ENCODE measurements at places on chromosomes 5 and 9.

GRCh38 chr5:68543212-68543611 lies 327.7 kb downstream of the PIK3R1 start:
- DNase-seq: peak; percentile 15

DNA sequence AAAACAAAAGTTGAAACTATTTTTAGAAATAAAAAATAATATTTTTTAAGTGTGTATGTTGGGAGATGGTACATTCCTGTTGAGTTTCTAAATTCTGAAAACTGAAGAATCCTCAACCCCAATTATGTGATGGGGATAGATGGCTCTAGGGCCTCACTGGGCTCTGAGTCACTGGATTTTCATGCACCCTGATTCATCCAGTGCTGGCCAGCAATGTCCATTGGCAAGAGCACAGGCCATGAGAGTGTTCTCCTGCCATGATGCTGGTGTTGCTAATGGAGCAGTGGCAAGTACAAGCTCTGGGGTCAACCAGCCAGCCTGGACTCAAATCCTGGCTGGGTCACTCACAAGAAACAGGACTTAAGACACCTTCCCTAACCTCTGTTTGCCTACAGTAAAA lies 23.3 kb downstream of the SMIM23 start:
- DNase-seq: no peak

DNA sequence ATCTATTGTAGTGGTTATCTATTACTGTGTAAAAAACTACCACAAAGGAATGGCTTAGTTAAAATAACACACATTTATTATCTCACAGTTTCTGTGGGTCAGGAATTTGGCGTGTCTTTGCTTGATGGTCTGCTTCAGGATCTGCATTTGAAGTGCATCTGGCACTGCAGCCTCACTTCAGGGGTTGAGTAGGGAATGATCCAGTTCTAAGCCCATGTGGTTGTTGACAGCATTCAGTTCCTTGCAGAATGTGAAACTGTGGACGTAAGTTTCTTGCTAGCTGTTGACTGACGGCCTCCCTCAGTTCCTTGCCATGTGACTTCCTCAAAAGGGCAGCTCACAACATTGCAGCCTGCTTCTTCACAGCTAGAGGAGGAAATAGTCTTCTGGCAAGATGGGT lies 2.1 kb upstream of the OGN start:
- DNase-seq: peak; percentile 25

GRCh38 chr9:136571531-136571930 lies 25.7 kb upstream of the NOTCH1 start:
- no peak for DNase-seq

DNA sequence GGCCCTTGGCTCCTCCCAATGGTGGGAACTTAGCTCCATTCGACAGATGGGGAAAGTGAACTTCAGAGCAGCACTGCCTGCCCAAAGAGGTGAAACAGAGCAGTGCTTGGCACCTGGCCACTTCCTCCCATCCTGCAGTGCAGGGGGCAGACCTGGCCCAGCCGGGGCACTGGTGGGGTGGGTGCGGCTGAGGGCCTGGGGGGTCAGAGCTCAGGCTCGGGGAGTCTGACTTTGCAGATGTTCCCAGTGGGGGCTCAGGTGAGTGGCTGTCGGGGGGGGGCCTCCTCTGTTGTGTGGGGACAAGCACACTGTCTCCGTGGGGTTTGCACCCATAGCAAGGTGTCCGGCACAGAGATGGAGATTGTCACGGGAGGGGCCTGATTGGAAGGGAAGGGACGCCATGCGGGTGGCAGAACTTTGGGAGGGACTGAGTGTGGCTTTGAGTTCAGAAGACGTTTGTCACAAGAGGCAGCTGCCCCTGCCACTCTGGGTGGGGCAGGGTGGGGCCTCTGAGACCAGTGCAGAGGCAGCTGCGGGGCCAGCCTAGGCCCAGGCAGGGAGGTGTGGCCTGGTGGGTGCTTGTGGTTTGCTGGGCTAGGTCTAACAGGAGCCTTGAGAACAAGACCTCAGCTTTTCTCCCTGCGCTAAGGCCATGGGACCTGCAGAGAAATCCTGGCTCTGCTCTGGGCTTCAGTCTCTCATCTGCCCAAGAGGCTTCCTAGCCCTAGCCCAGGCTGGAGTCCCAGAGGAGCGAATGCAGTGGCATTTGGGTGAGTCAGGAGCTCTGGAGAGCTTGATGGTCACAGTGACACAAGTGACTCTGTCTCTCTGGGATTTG lies 2.5 kb downstream of the MYMK start:
- no peak for DNase-seq

GRCh38 chr9:130480673-130481072 lies 35.9 kb downstream of the ASS1 start:
- no peak for DNase-seq

DNA sequence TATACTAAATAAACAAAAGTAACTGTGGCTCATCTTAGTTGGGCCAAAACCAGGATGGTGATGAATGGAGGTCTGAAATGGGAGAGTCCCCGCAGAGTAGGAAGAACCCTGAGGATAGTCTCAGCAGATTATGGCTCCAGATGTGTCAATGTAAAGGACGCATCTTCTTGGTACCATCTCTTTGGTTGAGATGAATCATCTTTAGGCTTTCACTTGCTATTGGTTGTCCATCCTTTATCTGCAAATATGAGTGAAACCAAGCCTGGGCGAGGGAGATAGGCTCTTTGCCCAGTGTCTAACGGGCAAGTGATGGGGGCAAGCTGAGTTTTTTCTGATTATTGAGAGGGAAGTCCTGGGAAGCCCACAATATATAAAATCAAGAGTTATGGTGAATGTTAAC lies 19.4 kb upstream of the LCP2 start:
- no peak for DNase-seq

DNA sequence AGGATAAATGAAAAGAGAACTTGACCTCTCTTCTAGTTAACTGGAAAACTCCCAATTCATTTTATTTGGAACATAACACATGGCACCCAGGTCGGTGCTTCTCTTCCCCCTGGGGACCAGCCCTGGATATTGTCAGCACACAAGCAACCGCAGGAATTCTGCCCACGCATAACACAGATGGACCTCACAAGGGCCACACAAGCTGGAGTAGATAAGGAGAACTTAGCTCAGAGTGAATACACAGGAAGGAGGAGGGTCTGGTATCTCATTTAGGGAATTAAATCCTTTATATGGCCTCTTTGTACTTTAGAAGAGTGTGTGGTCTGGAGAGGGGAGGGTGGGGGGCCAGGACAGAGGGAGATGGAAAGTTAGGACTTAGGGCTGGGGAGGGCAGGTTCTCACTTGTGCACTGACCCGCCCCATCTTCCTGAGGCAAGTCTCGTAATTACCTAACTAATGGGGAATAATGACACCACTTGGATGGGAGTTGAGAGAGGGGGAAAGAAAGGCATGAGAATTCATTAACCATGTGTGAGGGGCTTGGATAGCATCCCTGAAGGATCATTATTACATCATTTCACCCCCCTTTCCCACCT lies 341.2 kb upstream of the WWC1 start:
- no peak for DNase-seq

GRCh38 chr9:71329873-71330272 lies 208.5 kb upstream of the TRPM3 start:
- no peak for DNase-seq

- no peak for DNase-seq
Observed at GRCh38 chr5:167576126-167576525, 715.3 kb upstream of the WWC1 start.

- DNase-seq: no peak
Observed at GRCh38 chr5:65986050-65986451, 59.7 kb downstream of the ERBIN start.

- DNase-seq: no peak
Observed at GRCh38 chr5:25544652-25545249, 900.0 kb upstream of the CDH10 start.

GRCh38 chr9:5392285-5392684 lies 45.4 kb downstream of the PLGRKT start:
- no peak for DNase-seq

GRCh38 chr9:116724123-116724522 lies 37.0 kb downstream of the TRIM32 start:
- no peak for DNase-seq

- DNase-seq: no peak
Observed at GRCh38 chr5:173318330-173318729, 9.9 kb downstream of the STC2 start.

DNA sequence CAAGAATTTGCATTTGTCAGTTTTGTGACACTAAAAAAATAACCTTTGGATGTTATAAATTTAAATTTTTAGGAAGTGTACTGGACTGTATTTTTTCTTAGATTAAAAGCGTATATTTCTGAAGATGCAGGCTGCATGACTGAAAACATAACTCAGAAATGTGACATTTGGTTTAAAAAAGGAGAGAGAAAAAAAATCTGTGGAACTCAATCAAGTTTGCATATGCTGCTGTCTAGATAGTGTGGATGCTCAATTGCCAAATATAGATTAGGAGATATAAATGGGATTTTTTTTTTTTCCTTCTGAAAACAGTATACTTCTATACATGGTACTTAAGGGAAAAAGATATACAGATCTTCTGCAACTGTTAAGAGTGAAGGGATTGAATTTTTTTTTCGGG lies 402.3 kb downstream of the TAF11L14 start:
- no peak for DNase-seq

DNA sequence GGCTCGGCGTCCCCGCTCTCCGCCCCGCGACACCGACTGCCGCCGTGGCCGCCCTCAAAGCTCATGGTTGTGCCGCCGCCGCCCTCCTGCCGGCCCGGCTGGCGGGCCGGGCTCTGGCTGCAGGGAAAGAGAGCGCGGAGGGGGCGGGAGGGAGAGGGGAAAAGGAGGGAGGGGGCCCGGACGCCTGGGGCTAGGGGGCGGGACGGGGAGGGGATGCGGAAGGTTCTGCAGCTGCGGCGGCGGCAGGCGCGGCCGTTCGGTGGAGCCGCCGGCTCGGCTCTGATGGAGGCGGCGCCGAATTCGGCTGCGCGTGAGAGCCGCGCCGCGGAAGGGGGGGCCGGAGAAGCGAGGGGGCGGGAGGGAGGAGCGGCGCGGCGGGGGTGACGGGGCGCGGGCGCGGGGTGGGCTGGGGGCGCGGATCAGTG lies at the start of gene MARCHF11:
MARCHF11 (minus strand) TSS at position 281 of the 425 bp plus-strand sequence; CDS start at position 65, 216 bp downstream.
- DNase-seq: no peak

DNA sequence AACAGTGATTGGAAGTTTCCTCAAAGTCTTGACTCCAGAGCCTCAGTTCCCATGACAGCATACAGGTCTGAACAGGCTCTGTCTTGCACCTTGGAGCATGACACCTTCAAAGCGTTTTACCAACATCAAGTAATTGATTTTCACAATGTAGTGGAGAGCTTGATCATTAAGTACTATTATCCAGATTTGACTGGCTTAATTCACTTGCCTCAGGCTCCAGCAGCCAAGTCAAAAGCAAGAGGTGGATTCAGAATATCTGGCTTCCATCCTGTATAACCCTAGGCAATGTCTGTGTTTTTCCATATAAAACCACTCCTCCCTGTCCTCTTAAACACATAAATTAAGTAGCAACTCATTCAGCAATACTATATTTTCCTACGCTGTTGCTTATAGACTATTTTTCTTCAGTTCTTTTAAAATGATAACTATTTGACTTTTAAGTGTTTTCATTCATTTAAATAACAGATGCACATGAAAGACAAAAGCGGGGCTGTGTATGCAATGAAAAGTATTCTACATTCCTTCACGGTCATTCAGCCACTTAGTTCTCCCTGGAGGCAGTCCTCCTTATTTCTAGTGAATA lies 150.8 kb upstream of the RANBP3L start:
- no peak for DNase-seq

DNA sequence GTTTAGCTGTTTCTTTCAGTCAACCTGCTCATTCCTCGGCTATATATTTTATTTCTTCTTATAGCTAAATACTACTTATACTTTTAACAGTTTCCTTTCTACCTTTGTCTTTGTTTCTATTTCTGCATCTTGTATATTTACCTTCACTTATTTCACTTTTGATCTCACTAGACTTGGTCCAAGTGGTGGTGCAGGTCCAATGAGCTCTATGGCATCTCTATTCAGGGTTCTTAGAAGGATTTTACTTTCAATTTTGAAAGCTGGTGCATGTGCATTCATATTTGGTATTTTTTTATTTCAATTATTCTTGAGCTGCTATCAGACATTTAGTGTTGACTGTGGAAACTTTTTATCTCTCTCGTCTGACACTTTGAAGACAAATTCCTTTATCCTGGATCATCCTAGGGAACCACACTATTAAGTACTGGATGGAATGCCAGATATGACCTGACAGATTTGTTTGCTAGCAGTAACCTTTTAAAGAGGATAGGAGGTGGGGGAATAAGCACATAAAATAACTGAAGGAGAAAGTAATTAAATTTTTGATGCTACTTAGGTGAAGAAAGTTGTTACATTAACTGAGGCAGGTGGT lies 123.1 kb upstream of the PJA2 start:
- no peak for DNase-seq

- DNase-seq: no peak
Observed at GRCh38 chr9:98867429-98868168, 60.1 kb downstream of the GALNT12 start.

DNA sequence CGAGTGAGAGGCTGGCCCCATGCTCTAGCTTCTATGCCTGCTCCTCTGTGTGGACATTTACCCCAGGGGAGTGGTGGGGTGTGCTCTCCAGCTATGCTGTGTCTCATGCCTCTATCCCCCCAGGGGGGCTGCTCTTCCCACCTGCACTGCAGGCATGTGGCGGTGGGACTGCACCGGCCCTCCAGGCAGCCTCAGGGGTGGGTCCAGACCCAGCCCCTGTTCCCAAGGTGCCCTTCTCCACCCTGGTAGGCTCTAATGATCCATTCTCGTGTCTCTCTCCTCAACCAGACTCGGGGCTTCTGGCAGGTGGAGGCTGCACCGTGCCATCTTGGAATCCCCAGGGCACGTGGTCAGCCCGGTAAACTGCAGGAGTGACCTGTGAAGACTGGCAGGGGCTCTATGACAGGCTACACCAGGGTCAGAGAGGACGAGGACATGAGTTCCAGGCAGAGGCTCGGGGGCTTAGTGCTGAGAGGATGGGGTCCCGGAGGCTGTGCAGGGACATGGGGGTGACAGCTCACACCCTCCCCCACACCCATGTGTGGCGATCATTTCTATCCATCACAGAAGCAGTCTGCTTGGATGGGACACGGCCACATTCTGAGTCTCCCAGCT lies 22.7 kb upstream of the COL5A1 start:
- no peak for DNase-seq

DNA sequence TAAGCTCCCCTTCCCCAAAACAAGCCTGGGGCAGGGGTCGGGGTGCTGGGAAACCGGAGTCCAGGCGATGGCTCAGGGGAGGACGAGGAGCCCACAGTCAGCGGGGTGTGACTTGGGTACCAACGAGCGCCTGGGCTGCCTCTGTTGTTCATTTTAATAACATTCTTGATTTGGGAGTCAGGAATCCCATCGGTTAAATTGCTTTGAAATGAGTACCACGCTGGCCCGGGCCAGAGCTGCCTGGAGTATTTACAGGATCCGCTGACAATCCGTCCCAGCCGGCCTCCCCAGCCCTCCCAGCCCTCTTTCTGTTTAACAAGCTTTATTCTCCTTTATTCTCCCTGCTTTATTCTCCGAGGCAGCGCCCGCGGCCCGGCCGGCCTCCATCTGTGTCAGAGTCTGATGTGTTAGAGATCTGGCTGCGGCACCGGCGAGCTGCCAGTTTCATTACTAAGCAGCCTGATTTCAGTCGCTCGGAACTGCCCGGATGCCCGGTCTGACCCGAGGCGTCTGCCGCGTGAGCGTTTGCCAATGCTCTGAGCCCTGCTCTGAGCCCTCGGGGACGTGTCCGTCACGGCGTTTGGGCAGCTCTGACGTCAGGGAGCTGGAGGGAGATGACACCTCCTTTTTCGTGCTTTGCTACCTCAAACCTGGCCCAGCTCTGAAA lies 16.5 kb upstream of the QRFP start:
- no peak for DNase-seq

Data from GM10248 (cell line).